Cardiac muscle cell (in vitro differentiated cells and primary cell): ENCODE measurements at places on chromosomes 4 and X.

DNA sequence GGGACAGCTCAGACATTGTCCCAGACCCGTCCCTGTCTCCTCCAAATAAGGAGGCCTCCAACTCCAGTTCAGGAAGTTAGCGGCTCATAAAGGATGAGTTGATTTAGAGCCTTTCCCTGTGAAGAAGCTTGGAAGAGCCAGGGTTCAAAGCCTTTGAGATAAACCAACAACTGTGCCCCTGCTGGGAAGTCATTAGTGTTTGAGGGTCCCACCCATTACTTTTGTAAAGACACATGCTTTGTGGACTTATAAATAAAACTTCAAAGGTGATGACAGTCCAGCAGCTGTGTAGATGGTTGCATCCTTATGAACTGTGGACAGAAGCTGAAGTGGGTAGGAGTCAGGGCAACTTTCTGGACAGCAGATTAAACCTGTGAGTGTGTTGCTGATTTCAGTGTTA lies 86.0 kb upstream of the PGRMC2 start:
- H3K4me3 ChIP-seq = no peak overlapping the region
- H3K36me3 ChIP-seq = no peaks in the 10 kb centered on the region
- no peaks in the 10 kb centered on the region for H3K4me1 ChIP-seq
- no peak overlapping the region for H3K27ac ChIP-seq

- no peaks in the 10 kb centered on the region for H3K27me3 ChIP-seq
- H3K27ac ChIP-seq = no peak overlapping the region
- no peaks in the 10 kb centered on the region for H3K4me1 ChIP-seq
- DNase-seq = no peak
- H3K36me3 ChIP-seq = no peaks in the 10 kb centered on the region
- H3K4me3 ChIP-seq = no peak overlapping the region
Measured at GRCh38 chr4:85901500-85901899, 426.6 kb downstream of the ARHGAP24 start.

- no peak for DNase-seq
- no peak overlapping the region for H3K27ac ChIP-seq
- H3K4me3 ChIP-seq = no peak overlapping the region
- H3K27me3 ChIP-seq = no peaks in the 10 kb centered on the region
- H3K4me1 ChIP-seq = peaks cover 10% of the 10 kb centered on the region
Measured at GRCh38 chrX:132367984-132368383, 120.9 kb downstream of the MBNL3 start.

GRCh38 chr4:62087706-62088105 lies 887.6 kb downstream of the ADGRL3 start:
- no peaks in the 10 kb centered on the region for H3K4me1 ChIP-seq
- DNase-seq = no peak
- H3K36me3 ChIP-seq = no peaks in the 10 kb centered on the region
